Retina (tissue), 1 donor: ENCODE measurements at places on chromosomes 2 and 18.

GRCh38 chr2:98269830-98270229 lies 76.4 kb upstream of the CNGA3 start:
- no peak for DNase-seq

GRCh38 chr18:48891721-48892120 lies 59.0 kb downstream of the SMAD7 start:
- no peak for DNase-seq

- no peak for DNase-seq
Measured at GRCh38 chr2:84686783-84687476, 170.6 kb downstream of the DNAH6 start.

- DNase-seq: peak; percentile 85
Measured at GRCh38 chr2:155733091-155733853, 599.2 kb downstream of the NR4A2 start.

DNA sequence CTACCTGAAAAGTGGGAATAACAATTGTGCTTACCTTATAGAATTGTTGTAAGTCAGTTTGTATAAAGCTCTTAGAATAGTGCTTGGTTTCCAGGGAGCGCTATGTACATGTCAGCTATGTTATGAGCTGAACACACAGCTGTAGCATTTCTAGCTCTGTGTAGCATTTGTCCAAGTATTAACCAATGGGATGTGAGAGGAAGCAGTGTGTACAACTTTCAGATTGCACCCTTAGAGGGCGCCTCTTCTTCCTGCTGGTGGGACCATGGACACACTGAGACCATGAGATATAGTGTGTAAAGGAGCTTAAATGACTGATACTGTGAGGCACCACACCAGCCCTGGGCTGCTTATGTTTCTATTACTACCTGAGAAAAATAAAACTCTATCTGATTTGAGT lies 380.2 kb downstream of the LNPK start:
- DNase-seq: no peak

GRCh38 chr2:238512247-238512867 lies 85.6 kb downstream of the ASB1 start:
- DNase-seq: no peak

DNA sequence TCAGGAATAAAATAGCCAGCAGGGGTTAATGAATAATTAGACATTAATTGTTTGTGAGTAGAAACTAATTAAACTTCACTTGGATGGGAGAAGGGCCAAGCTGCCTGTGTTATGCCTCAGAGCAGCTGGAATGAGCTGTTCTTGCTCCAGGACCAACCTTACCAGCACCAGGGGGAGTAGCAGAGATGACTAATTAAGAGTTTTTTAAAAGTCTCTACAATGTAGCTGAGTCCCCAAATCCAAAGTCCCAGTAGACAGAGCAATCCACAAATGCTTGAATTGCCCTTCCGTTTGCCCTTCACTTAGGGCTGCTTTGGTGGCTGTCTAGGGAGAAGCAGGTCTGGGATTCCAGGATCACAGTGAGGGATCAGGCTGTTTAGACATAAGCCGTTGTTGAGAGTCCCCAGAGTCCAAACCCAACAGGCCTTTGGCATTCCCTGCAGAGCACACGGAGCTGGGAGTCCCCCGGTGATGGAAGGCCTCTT lies 59.4 kb downstream of the RHOB start:
- no peak for DNase-seq

DNA sequence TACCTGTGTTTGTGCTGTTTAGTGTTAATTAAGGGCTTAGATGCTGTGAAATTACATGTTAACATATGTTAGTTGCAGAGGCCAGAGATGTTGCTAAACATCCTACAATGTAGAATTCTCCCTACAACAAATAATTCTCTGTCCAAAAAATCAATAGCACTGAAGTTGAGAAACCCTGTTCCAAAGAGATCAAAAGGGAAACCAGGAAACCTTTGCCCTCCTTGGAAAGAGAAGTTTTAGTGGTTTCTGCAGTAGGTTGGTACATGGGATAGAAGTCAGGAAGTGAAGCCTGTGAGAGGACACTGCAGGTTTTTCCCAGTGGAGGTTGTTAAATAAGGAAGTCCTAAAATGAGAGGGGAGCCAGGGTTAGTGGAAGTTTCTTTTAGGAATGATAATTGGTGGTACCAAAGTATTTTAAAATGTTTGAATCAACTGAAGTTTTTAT lies 6.3 kb upstream of the RMDN2 start:
- no peak for DNase-seq

DNA sequence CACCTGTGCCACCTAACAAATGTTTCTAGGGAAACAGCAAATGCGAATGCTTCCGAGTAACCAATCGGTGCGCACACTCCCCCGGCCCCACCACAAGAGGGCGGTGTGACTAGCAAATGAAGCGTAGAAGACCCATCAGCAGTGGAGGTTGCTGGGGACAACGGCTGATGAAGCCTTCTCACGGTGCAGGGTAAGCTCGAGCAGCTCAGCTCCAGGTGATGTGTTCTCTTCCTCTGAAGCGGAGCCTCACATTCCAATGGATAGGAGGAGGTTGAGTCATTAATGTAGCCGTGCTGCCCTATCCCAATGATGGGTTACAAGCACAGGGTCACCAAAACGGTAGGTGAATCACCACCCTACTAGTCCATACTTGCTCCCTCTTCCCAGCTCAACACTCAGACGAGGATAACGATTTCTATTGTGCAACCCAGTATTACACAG lies 127.6 kb upstream of the TWIST2 start:
- no peak for DNase-seq

GRCh38 chr2:237315829-237316225 lies 98.1 kb downstream of the COL6A3 start:
- no peak for DNase-seq

DNA sequence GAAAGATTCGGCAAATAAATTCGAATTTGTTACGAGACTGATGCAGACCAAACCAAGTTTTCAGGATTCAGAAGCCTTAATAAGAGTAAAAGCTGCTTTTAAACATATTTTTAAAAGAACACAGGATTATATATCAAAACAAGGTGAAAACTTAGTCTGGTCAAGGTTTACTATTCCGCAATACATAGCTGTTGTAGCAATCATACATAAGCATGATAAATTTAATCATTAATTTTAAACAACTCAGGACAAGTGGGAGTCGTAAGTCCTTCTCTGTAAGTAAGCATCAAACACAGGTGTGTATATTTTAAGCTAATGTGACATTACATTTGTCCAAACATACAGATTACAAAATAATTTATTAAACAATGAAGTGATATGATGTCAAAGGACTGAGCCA lies 57.7 kb downstream of the PUM2 start:
- no peak for DNase-seq

DNA sequence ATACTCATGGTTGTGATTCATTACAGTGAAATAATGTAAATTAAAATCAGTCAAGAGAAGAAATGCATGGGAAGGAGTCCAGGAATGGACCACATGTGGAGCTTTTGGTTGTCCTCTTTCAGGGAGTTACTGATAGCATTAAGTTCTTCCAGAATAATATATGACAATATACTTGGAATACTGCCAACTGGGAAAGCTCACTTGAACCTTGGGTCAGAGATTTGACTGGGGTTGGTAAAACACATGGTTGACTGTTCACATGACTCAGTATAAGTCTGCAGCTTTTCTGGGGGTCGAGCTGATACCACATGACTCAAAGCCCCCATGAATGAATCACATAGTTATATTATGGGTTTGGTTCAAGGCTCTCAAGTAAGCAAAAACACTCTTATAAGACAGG lies 1109.0 kb upstream of the CHAC2 start:
- no peak for DNase-seq

GRCh38 chr18:7059276-7059675 lies 58.3 kb downstream of the LAMA1 start:
- DNase-seq: peak; percentile 62

GRCh38 chr2:206011018-206011614 lies 74.9 kb downstream of the INO80D start:
- no peak for DNase-seq
